ENCODE measurements at places on chromosomes 1 and 21.

- DNase-seq = no peak
Observed at GRCh38 chr1:27241677-27242076, 7.2 kb downstream of the WDTC1 start.

- no peak for DNase-seq
Observed at GRCh38 chr1:178055779-178056471, 38.0 kb upstream of the RASAL2 start.

- no peak for DNase-seq
Observed at GRCh38 chr1:153627715-153628626, at the start of gene S100A1. Gene S100A1 (plus strand): TSS chr1:153628434. CDS start chr1:153630522, 2,088 bp downstream.

GRCh38 chr1:84255582-84255981 lies 45.9 kb upstream of the SAMD13 start:
- no peak for DNase-seq

DNA sequence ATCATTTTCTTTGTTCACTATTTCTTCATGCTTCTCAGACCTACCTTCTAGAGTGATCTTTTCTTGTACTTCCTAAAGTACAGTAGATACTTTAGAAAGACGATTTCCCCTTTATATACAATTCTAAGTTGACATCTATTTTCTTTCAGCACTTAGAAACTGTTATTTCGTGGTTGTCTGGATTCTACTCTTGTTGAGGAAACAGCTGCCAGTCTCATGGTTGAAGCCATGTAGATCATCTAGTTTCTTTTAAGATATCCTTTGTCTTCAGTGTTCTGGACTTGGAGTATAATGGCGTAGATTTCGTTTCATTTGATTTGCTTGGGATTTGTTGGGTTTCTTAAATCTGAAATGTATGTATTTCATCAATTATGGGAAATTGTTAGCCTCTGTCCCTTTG lies 67.6 kb downstream of the PKN2 start:
- no peak for DNase-seq

GRCh38 chr21:37546949-37547614 lies 180.5 kb downstream of the DYRK1A start:
- DNase-seq = no peak

- no peak for DNase-seq
Observed at GRCh38 chr21:33993286-33994231, 78.0 kb upstream of the ATP5PO start.

- no peak for DNase-seq
Observed at GRCh38 chr1:247110627-247111258, 6.6 kb upstream of the ZNF669 start.

- peak; percentile 60 for DNase-seq
Observed at GRCh38 chr21:27802816-27803475, 836.1 kb upstream of the ADAMTS5 start.

DNA sequence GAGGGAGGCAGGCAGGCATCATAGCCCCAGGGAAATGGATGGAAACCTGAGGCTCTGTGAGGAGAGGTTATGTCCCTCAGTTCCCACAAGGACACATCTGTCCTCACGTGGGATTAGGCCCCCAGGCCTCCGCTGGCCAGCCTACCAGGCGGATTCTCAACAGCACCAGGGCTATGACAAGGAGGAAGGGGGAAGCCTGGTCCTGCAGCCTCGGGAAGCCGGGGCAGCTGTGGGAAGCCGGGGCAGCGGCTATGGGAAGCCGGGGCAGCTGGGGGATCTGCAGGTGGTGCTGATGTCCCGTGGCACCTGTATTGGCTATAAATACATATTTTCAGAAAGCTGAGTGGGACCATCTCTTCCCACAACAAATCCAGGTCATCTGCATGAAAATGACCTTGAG lies 19.7 kb downstream of the BSND start:
- DNase-seq = no peak

DNA sequence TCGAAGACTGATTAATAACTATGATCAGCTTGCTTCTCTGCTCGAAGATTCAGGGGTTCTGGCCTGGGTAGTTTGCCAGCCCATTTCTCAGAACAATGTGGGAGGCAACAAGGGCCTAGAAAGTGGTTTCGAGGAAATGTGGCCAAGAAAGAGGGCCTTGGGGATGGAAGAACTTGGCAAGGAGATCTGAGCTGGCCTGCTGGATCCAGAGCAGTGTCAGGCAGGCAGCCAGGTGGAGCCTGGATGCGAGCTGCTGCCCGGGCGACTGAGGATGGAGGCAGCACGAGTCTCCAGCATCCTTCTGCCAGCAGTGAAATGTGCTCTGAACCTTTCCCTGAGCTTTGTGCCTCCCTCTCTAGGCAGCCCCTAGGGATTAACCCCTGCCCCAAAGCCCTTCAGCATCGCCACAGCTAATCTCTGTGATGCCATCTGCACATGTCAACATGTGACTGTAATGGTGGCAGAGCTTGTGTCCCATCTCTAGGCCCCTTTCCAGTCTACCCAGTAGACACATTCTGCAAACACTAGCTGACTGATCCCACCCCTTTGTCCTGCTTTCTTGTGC lies 61.0 kb upstream of the NEK2 start:
- peak; percentile 26 for DNase-seq

DNA sequence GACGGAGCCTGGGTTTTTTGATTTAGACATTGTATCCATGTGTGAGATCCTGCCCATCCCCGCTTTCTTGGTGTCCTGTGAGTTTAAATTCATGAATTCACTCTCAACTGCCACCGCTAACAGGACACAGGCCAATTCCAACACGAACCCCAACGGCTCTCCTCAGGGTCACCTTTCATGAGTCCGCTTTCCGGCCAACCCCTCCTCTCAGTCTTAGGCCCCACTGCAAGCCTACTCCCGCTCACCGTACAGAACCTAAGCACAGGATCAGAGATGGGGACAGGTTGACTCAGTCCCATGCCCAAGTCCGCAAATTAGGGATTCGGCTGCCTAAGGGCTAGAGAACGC lies 238 bp upstream of the SCP2 start:
- no peak for DNase-seq

GRCh38 chr1:116375887-116376728 lies 3.1 kb downstream of the ATP1A1 start:
- DNase-seq = peak; percentile 41

GRCh38 chr1:30388386-30388785 lies 335.0 kb downstream of the MATN1 start:
- no peak for DNase-seq

- DNase-seq = peak; percentile 83
Observed at GRCh38 chr1:201538612-201539551, at the start of gene NAV1. Gene NAV1 (plus strand): TSS chr1:201539127. CDS start chr1:201622885, 83,758 bp downstream.

DNA sequence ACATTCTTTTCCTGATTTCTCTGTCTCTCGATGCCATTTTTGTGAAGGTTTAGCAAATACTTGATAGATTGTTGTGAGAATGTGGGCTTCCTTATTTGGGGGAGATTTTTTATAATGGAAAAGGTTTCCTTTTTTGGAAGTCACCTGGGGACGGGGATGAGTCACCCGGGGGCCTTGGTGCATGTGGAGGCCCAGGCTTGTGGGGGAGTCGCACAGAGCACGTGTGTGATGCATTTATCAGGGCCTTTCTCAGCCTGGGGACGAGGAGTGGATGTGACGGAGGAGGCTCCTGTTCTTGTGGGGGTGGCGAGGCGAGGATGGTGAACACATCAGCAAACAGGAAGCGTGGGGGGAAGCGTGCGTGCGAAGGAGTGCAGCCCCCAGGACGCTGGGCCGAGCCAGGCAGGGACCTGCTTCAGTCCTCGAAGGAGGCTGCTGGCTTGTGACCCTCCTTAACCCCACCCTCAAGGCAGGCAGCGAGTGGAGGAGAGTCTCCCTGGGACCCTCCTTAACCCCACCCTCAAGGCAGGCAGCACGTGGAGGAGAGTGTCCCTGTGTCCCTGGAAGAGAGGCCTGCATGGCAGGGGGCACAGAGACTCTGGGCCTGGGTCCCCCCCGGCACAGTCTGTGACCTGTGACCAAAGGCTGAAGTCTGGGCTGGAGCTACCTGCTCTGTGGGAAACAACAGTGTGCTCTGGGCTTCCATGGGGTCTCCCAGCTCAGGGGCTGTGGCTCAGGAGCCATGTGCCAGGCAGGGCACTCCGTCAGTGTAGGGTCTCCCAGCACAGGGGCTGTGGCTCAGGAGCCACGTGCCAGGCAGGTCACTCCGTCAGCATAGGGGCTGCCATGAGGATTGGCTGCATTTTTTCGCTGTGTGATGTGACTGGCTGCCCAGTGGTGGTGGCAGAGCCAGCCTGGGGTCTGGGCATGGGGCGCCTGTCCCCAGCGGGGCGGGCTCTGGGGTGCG lies 57.2 kb downstream of the AGPAT3 start:
- DNase-seq = peak; percentile 15
